ENCODE measurements at places on chromosomes 12 and 14. TPM values are rescaled to one million over a fixed set of nuclear protein-coding genes. Genes with fewer than 3 reads are reported as not detected.

GRCh38 chr12:100576331-100577036 is 3.0 kb downstream of the GAS2L3 start:
- H3K27ac ChIP-seq, result no peak overlapping the region
- no peaks in the 10 kb centered on the region for H3K36me3 ChIP-seq
- H3K4me1 ChIP-seq, result peaks cover 13% of the 10 kb centered on the region
- no peak overlapping the region for H3K4me3 ChIP-seq
- no peak for DNase-seq

TMCC3 gene
- 19.2 TPM for polyA plus RNA-seq

- no peaks in the 10 kb centered on the region for H3K4me1 ChIP-seq
- H3K27me3 ChIP-seq, result peaks cover 3% of the 10 kb centered on the region
- no peaks in the 10 kb centered on the region for H3K36me3 ChIP-seq
- no peak overlapping the region for H3K4me3 ChIP-seq
Measured at GRCh38 chr12:113439606-113440030, 17.4 kb downstream of the SDSL start.

DNA sequence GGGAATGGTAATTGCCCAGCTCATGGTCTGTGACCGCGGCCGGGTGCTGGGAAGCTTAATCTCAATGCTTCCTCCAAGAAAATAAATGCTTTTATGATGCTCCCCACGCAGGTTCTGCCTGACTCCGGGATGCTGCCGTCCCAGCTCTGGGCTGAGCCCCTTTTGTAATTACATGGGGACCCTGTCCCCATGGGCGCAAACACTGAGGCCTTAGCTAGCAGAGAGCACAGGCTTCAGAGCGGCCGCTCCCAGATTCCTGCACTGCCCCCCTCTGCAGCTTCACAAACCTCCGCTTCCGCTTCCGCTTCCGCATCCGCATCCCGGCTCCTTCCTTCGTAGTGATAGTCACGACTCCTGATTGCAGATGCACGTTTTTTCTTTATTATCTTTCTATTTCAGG is 129.5 kb downstream of the KIF26A start:
- no peak overlapping the region for H3K27ac ChIP-seq
- H3K4me1 ChIP-seq, result peaks cover 1% of the 10 kb centered on the region
- H3K36me3 ChIP-seq, result no peaks in the 10 kb centered on the region
- H3K4me3 ChIP-seq, result peak overlapping the region; percentile 33
- peaks cover 2% of the 10 kb centered on the region for H3K27me3 ChIP-seq

PIWIL1 gene
- polyA plus RNA-seq, result not detected

DNA sequence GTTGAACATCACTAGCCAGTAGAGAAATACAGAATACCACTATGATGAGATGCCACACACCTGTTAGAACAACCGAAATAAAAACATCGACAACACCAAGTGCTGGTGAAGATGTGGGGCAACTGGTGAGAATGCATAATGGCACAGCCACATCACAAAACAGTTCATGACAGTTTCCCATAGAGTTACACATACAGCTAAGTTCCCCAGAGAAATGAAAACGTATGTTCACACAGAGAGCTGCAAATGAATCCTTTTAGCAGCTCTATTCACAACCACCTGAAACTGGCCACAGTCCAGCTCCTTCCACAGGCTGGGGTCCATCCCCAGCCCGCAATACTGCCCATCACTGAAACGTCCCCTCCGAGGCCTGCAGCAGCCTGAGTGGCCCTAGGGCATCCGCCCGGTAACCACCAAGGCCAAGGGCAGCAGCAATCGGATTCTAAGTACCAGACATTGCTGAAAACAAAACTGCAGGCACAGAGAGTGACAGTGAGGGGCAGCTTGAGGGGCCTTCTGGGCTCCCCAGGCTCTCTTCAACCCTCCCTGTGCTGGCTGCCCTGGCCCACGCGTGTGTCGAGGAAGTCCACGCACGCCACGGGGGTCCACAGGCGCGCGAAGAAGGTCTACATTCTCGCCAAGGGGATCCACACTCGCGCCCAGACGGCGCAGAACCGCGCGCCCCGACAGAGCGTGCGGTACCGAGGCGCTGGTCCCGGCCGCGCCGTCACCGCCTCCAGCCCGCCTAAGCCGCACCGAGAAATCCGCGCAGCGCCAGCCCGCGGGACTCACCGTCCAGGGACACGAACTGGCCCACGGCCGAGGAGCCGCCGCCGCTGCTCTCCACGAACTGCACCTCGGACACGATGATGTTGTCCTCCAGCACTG is 903 bp downstream of the BRF1 start:
- H3K27ac ChIP-seq, result peak overlapping the region; percentile 89
- H3K4me3 ChIP-seq, result peak overlapping the region; percentile 93
- H3K36me3 ChIP-seq, result no peaks in the 10 kb centered on the region
- no peak for DNase-seq
- H3K27me3 ChIP-seq, result peaks cover 18% of the 10 kb centered on the region
- H3K4me1 ChIP-seq, result peaks cover 32% of the 10 kb centered on the region

DNA sequence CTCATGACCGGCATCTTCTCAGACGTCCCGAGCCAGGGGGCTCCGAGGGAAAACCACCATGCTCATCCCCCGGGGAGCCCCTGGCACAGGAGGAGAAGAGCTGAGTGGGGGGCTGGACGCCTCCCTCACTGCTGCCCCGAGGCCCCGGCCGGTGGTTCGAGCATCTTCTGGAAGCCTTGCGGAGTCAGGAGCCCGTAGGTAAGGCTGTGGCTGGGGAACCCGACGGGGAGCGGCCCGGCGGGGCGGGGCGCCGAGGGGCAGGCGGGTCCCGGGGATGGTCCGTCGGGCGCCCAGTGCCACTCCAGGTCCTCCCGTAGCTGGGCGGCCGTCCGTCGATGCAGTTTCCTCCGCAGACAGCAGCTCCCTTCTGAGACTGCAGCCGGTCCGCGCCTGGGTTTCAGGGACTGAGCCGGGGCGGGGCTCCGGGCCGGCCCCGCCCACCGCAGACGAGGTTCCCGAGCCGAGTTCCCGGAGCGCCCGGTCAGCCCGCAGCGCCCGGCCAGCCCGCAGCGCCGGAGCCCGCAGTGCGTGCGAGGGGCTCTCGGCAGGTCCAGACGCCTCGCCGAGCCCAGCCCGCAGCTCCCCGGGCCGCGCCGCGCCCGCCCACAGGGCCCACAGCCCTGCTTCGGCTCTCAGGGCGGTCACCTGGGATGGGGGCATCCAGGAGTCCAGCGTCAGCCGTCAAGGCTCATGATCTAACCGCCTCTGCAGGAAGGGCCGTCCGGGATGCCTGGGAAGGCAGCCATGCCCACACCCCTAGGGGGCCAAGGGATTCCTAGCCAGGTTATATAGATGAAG is at the start of gene PGF:
Gene PGF, minus strand, starts transcription at position 369 of the 798 bp plus-strand sequence. Its CDS starts 355 bp downstream, at position 14.
- H3K4me3 ChIP-seq, result peak within 1 kb of the TSS; percentile 72
- H3K36me3 ChIP-seq, result no peaks in the 10 kb centered on the region
- peak; percentile 35 for DNase-seq
- H3K27me3 ChIP-seq, result peaks cover 12% of the 10 kb centered on the region
- peaks cover 6% of the 10 kb centered on the region for H3K4me1 ChIP-seq
